ENCODE measurements at places on chromosomes 1 and 21.

DNA sequence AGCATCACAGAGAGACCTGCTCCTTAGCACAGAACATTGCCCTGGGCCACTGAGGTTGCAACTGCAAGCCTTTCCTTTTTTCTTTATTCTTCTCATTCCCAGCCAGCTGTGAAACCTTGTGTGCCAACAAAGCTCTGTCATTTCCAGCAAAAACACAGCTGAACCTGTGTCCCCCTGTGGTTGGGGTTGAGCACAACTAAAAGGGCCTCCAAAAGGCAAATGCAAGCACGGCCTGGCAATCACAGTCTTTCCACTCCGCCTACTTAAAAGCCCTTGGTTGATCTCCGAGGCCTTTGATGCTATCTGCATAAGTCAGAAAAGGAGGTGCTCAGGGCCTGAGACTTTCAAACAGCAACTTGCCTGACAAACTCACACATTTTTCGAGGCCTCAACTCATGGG is 32.7 kb downstream of the SUSD4 start:
- no peak for DNase-seq

DNA sequence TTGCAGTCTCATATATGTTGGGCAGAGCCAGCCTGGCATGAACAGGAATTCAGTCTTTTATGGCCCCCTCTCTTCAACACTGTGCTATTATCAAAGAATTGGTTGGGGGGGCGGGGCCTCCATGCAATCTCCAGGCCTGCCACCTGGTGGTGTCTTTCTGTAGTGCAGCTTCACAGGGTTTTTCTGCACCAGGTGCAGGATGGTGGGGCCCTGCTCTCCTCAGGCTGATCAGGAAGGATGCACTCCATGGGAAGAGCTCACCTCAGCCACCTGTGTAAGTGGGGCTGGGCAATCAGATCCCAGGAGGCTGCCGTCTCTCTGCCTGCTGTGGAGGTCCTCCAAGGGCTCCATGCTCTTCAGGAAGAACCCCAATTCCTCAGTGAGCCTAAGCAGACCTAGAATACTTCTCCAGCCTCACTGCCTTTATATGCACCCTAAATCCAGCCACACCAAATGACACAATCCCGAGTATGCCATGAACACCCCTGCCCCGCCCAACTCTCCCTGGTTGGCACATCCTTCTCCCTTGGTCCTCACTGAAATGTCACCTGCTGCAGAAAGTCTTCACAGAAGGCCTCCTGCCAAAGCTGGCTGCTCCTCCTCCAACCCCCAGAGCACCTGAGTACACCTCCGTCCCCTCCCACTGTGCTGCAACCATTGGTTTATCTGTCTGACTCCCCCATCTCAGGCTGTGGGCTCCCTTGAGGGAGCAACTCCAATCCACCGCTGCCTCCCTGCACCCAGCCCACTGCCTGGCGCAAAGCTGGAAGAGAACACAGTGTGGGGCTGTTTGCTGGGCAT is 16.5 kb downstream of the STK40 start:
- DNase-seq = peak; percentile 92

DNA sequence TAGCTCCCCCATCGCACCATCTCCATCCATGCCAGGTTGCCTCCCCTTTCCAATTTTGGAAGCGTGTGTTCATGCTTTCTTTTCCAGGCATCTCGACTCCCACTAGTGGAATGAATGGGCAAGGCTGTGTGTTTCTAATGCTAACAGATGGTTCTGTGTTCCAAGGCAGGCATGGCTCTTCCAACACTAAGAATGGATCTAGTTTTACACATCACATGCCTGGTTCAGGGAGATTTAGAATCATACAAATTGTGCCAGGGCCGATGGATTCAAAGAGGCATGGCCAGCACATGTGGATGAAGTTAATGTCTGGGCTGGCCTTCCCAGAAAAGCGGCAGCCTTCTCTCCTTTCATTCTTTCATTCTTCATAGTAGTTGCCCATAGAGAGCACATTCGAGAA is 438.7 kb downstream of the PRDM2 start:
- no peak for DNase-seq

- no peak for DNase-seq
These were observed 82.1 kb downstream of the RRAGC start for GRCh38 chr1:38777464-38777957.

GRCh38 chr1:4119516-4120220 is 219.6 kb upstream of the C1orf174 start:
- DNase-seq = no peak

DNA sequence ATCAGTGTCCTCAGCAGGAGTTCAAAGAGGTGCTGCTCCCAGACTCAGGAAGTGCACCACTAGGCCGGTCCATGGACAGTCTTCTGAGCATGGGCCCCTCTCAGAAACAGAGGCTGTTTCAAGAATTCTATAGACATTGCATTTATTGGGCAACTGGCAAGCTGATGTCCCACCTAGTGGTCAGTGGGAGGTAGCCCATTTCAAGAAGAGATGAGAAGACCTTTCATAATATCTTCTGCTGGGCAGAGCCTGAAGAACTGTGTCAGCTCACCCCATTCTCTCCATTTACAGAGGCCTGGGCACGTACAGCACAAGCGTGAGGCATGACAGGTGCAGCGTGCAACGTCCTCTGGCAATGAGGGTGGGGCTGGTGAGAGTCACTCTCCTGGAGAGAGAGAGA is 216.0 kb downstream of the DYRK1A start:
- no peak for DNase-seq

GRCh38 chr1:61424382-61424781 is 300.6 kb downstream of the TM2D1 start:
- no peak for DNase-seq

DNA sequence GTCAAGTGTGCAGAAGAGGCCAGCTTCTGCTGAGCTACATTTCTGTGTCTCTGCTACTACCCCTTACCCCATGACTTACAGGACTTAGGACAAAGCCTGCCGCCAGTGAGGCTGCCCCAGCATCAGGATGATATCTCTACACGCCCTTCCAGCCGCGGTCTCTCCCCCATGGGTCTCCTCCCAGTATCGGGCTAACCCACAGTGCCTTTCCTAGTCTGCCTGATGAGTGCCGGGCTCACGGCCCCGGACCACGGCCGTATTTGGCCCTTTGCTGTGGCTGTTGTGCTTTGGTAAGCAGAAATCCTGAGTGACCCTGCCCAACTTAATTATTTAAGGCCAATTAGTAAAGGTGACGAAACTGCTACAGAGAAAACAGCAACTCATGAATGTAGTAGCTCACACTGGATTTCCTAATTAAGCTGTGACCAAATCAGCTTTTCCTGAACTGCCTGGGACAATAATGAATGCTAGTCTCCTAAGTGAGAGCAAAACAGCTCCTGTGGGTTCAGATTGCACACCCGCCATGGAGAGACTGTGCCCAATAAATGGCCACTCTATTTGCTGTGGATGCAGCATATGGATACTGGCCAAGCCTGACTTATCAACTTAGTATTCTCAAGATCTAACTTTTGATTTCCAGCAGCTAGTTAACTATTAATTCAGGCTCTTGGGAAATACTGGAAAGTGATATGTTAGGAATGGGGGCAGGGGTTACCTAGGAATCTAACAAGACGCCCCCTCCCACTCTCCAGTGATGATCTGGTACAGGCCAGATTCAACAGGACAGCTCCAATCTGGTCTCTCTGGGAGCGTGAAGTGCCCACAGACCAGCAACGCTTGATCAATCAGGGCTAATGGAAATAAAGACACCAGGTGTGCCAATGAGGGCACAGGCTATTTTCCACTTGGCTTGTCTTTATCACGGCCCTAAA is 123.3 kb upstream of the IFFO2 start:
- DNase-seq = no peak

Data from WTC11 (cell line).